ENCODE measurements at places on chromosomes 1 and 21.

GRCh38 chr1:18415448-18416027 lies 65.2 kb upstream of the KLHDC7A start:
- no peak for DNase-seq

DNA sequence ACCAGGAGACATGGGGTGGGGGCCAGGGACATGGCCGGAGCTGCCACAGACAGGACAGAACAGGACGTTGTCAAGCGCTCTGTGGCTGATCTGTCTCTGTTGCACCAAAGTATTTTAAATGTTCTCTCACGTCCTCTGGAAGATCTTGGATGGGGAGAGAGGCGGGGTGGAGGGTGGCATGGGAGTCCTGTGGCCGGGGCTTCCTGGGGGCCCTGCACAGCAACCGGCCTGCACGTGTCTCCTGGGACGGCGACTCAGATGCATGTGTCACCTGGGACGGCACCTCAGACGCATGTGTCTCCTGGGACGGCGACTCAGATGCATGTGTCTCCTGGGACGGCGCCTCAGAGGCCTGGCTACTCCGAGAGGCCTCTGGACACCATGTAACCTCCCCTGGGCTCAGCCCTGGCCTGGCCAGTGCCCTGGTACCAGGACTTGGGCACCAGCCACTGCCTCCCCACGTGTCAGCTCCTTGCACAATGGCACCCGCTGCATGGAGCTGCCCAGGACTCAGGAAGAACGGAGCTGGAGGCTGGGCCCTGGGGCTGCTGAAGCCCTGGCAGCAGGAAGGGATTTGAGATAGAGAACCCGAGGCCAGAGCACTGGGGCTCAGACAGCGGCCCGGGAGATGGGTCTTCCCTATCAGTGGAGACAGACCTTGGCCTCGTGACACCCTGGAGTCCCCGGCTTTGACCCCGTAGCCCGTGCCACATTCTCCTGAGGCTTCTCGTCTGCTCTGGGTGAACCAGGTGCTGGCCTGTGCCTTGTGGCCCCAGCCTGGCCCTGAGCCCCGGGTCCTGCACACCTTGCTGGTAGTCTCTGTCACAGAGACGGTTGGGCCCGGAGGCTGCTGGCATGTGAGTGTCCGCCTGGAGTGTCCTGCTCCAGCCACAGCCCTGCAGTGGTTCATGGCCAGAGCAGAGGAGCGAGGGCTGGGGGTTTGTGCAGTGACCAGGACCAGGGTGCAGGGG lies 14.7 kb upstream of the SLC19A1 start:
- peak; percentile 80 for DNase-seq

DNA sequence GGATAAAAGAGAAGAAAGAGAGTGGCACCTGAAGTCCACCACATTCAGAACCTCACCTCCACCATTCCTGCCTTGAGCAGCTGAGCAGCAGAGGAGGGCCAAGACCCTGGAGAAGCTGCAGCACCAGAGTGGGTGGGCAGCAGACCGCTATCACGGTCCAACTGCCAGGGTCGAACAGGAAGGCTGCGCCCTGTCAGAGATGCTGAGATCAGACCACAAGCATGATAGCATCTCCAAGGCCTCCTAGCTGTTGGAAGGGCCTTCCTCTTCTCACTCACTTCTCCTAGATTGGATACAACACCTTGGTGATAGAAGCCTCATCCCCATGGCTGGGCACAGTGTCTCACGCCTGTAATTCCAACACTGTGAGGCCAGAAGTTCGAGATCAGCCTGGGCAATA lies 12.1 kb upstream of the SLC45A3 start:
- DNase-seq: no peak

DNA sequence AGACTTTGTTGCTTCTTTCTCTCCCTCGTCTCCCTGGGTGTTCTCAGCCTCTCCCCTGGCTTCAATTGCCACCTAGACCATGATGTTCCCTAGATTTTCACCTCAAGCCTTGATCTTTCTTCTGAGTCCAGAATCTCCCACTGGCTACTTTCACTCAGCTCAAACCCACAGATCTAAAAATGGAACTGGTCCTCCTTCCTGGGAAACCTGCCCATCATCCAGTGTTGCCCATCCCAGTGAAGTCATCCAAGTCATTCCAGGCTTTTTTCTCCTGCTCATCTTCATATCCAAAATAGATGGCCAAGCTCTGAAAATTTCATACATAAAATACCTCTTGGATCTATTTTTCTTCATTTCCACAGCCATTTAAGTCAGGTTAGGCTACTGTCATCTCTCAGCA lies 347.4 kb downstream of the KCNH1 start:
- no peak for DNase-seq

GRCh38 chr1:62508187-62508758 lies 71.4 kb downstream of the USP1 start:
- DNase-seq: no peak

GRCh38 chr1:16342331-16343062 lies 9.8 kb downstream of the FBXO42 start:
- DNase-seq: peak; percentile 21

DNA sequence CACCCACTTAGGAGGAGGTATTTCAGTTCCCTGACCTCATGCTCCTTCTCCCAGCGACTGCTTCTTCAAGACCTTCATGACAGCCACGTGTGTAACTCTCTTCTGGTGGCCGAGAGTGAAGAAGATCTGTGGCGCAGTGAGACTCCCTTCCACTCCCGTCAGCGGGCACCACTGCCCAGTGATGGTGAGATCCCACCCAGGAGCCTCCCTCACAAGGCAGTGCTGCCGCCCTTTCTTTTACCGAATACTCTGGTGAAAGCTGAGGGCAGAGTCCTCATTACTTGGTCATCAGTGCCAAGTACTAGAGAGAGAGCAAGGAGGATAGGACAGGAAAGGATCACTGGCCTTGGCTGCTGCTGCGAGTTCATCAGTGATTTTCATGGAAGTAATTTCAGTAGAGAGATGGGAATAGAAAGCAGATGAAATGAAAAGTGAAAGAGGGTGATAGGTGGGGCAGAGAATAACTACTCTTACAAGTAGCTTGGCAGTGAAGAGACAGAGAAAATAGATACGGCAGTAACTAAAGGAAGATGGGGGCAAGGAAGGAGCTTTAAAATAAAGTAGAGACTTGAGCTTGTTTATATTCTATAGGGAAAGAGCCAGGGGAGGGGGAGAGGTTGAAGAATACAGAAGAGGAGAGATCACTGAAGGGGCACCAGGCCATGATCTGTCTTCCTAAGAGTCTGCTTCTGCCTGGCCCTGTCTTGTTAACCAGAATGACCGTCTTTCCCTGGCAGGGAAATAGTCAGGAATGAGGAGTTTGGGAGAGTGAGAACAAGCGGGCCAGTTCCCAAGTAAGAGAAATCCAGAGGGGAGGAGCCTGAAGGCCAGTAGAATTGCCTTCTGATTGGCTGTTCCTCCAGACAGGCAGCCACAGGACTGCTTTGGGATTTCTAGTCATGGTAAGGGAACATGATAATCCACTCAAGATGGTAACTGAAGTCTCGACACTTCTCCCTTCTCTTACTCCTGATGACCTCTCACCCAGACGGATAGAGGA lies 18.3 kb downstream of the HYI start:
- peak; percentile 67 for DNase-seq

DNA sequence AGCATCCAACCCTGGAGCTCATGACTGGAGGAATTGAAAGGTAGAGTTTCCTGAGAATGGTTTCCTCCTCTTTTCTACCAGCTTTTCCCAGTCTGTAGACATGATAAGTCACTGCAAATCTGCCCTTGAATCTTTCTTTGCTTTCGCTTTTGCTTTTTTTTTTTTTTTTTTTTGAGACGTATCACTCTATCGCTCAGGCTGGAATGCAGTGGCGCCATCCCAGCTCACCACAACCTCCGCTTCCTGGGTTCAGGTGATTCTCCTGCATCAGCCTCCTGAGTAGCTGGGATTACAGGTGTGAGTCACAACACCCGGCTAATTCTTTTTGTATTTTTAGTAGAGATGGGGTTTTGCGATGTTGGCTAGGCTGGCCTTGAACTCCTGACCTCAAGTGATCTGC lies 1.7 kb upstream of the LCA5L start:
- no peak for DNase-seq

- DNase-seq: no peak
Measured at GRCh38 chr1:22849770-22850169, 122.9 kb downstream of the LACTBL1 start.

DNA sequence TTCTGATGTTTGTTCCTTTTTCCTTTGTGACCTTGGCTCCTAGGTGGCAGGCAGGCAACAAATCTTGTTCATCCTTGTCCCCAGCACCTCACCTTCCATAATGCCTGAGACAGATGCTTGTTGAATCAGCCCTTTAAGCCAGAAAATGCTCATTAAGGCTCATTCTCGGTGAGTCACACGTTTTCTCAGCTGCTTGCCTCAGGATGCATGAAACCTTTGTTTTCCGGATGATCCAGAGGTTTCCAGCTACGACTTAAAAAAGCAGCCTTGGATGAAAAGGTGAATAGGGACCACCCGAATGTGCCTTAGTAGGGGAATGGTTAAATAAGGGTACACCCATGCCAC lies 4.6 kb upstream of the ATP13A2 start:
- DNase-seq: no peak

DNA sequence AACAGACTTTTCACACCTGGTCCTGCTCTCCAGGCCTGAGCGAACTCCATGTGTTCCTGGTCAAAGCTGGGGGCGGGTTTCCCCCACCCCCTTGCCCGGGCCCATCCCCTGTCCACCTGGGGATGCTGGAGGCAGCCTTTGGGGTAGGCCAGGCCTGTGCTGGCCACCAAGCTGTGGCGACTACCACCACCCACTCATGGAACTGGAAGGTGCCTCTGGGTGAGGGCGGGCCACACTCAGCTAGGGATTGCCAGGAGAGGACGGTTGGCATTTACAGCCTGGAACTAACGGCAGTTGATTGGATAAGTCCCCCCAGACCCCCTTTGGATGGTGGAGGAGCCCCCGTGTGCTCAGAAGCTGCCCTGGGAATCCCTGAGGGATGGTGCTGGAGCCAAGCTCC lies 7.9 kb downstream of the S100B start:
- DNase-seq: no peak

GRCh38 chr1:229224308-229224707 lies 46.6 kb upstream of the RAB4A start:
- no peak for DNase-seq

DNA sequence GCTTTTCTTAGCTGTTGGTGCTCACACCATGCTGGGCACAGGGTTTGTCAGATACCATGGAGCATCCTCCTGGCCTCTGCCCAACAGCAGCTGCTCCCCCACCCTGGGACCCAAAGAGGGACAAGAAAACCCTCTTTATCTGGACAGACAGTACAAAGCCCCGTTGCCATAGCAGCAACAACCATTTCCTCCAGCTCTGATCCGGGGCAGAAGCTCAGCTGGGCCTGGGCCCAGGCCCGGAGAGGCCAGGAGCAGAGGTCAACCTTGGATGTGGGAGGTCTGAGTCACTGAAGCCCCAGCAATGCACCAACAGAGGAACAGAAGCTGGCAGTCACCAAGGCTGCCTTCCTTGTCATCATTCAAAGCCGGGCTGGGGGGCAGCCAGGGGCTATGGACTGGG lies 228.4 kb upstream of the POU3F1 start:
- no peak for DNase-seq

DNA sequence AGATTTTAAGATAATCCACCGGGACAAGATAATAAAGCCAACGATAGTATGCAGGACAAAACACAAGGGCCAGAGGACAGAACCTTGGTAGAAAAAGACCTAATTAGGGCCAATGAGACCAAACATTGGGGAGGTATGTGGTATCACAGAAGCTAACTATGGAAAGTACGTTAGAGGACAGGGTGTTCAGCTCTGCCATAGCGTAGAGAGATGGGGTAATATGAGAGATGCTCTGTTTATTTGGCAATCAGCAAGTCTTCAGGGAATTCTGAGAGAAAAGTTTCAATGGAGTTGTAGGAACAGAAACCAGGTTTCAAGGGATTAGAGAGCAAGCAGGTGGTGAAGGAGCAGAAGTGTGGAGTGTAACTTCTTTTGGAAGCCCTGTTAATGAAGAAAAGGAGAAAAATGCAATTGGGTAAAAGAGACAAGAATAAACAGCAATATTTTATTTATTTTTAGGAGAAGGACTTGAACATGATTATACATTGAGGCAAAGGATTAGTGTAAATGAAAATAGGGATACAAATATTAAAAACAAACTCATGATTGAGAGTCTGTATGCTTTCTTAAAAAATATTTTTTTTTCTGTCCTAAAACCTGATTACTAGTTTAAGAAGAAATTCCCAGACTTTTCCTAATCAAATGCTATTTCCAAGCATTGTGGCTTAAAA lies 24.0 kb downstream of the EEIG2 start:
- no peak for DNase-seq

DNA sequence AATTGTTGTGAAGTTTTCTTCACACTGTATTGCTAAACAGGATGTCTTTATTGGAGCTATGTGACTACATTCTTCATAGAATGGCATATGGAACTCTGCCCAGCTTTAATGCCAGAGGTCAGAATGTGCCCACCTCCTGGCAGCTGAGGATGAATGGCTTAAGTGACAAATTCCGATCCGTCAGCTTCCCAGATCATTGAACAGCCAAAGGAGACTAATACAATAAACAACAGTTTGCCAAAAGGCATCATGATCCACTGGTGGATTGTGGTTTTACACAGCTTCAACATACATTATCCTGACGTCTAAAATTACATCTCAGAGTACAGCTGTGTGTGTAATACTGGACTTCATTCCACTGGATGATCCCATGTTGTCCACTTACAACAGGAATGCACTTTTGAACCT lies 68.7 kb upstream of the C1orf105 start:
- no peak for DNase-seq

- no peak for DNase-seq
Measured at GRCh38 chr21:38293113-38293512, 36.3 kb downstream of the KCNJ15 start.

GRCh38 chr1:17134034-17134433 lies 14.8 kb upstream of the PADI2 start:
- DNase-seq: no peak

DNA sequence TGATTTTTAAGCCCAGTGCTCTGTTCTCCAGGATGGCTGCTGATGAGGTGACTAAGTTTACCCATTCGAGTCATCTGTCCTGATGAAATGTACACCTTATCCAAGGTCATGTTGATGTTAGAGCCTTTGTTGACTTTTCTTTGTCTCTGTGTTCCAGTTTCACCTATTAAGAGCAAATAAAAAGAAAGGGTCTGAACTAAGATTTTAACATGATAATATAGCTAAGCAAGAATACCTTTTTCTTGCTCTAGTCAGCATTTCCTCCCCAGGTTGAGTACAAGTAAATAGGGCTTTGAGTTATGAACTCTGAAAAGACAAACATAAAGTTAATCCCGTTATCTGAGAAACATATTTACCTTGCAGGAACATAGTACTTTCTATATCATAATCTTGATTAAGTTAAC lies 52.1 kb upstream of the GPR88 start:
- no peak for DNase-seq

GRCh38 chr1:205950826-205951549 lies 7.7 kb upstream of the SLC26A9 start:
- no peak for DNase-seq

DNA sequence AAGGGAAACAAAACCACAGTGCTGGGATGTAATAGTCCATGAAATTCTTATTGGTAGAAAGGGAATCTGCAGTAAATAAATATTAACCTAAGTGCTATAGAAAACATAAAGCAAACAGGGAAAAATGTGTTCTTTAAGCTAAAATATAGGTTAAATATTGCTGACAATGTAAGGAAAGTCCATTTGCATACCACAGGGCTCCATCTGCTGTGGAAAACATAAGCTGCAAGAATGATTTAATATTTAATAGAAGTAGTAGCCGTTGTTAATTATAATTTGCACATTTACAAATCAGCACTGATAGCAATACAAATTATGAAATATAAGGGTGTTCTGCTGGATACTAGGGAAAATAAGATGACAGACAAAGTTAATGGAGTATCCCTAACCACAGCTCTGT lies 444.9 kb upstream of the PKN2 start:
- no peak for DNase-seq

All from suprapubic skin (tissue), 4 donors.